Suppressor macrophage treated with lipopolysaccharide for 1 hour (primary cell): ENCODE measurements at places on chromosomes 5 and 9.

GRCh38 chr5:82540301-82540700 lies 262.1 kb upstream of the RPS23 start:
- DNase-seq: no peak

- DNase-seq: no peak
These were observed 152.1 kb downstream of the GNA14 start for GRCh38 chr9:77495834-77496671.

GRCh38 chr5:93819668-93820067 lies 78.3 kb upstream of the POU5F2 start:
- no peak for DNase-seq

DNA sequence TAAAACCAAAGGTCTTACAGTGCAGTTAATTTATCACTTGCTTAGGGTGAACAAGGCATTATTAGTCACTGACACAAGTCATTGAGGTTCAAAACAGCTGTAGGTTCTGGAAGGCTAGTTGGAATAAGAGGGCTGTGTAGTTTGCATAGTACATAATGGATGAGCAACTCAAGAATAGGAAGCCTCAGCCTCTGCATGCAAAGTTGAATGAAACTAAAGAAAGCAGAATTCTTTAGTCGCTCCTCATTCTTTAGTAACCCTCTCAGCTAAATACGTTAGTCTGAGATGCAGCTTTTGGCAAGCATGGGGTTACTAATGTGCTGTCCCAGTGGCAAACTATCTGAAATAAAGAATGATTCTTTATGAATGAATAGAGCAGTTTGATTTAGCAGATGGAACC lies 74.2 kb downstream of the ADGRV1 start:
- no peak for DNase-seq

GRCh38 chr9:37693260-37693659 lies 42.5 kb downstream of the FRMPD1 start:
- DNase-seq: no peak

GRCh38 chr9:19940811-19941535 lies 152.1 kb upstream of the SLC24A2 start:
- no peak for DNase-seq

- DNase-seq: no peak
These were observed 198.7 kb downstream of the HSPA4 start for GRCh38 chr5:133250527-133250926.

- DNase-seq: no peak
These were observed 450.5 kb upstream of the CDH10 start for GRCh38 chr5:25095261-25095660.

- DNase-seq: no peak
These were observed 104.6 kb downstream of the ENC1 start for GRCh38 chr5:74535926-74536325.

- DNase-seq: no peak
These were observed 112.6 kb downstream of the CACNA1B start for GRCh38 chr9:137989999-137990715.

DNA sequence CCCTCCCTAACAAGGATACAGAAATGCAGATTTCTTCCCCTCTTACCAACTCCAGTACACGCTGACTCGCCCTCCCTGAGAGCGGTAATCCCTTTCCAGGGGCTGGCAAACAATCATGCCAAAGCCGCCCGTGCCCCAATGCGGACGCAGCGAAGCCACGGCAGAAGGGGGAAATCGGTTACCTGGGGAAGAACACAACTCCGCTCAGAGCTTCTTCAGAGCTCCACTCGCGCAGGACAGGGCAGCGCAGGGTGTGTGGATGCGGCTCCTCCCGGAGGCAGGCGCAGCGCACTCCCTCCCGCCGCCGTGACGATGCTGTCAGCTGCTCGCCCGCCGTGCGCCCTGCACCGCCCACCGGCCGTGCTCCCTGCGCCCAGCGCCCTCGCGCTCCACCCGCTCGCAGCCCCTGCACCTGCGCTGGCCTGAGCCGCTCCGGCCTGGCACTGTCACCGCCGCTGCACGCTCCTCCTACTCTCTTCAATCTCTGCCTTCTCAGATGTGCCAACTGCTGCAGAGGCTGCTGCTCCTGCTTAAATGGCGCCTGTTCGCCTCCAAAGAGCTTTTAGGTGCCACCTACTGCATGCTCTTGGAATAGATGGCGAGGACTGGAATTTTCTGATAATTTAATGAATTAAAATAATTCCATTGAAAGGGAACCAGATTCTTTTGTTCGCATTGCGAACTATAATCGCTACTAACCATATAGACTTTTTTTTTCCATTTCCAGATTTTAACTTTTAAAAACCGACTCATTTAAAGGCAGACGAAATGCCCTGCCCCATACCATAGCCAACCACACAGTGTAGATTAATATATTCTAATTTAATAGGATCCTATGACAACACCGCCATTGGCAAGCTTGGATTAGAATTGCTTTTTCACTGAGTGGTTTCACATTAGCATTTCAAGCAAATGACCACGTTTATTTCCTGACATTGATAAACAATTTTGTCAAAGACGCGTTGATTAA lies at the start of gene DIRAS2:
TSS of gene DIRAS2 (minus strand) at position 255 of the 970 bp plus-strand sequence. CDS start 28,997 bp downstream, outside the sequence.
- peak; percentile 79 for DNase-seq

GRCh38 chr5:17713301-17713700 lies 79.0 kb downstream of the TAF11L14 start:
- no peak for DNase-seq

GRCh38 chr5:10335711-10336470 lies 17.6 kb upstream of the MARCHF6 start:
- DNase-seq: no peak

- no peak for DNase-seq
These were observed 43.0 kb upstream of the SLC46A2 start for GRCh38 chr9:112933696-112934095.

- no peak for DNase-seq
These were observed 13.6 kb upstream of the CLK4 start for GRCh38 chr5:178640331-178641045.

DNA sequence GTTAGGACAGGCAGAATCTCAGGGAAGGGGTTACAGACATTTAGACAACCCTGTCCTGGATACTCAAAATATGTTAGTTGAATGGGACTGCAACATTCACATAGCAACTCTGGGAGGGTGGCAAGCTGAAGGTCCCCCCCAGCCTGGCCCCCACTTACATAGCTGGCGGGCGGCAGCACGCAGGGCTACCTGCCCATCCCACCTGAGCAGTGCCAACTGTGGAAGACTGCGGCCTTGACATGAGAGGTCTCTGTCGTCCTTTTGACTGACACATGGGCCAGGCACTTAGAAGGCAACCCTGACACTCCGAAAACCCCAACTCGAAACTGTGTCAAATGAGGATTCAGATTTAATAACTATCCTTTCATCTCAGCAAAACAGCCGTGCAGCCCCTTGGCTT lies 16.5 kb downstream of the PAX5 start:
- no peak for DNase-seq

GRCh38 chr9:93129286-93129685 lies 4.8 kb downstream of the NINJ1 start:
- DNase-seq: no peak

DNA sequence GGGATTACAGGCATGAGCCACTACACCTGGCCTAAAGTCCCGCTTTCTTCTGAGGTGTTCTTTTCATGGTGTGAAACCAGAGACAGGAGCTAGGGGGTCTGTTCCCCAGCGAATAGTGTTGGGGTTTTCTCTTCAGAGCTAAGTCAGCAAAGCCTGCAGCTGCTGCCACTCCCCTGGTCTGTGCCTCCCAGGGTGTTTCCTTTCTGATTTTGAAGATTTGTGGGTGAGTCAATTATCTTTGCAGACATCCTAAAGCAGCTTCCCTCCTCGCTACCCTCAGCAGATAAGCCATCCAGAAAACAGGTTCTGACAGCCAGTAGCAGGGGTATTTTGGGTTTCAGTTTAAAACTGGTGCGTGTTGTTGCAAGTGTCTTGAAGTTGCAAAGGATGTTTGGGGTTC lies 72.0 kb upstream of the IQGAP2 start:
- no peak for DNase-seq

GRCh38 chr5:56232538-56232937 lies 592 bp downstream of the ANKRD55 start:
- peak; percentile 13 for DNase-seq

DNA sequence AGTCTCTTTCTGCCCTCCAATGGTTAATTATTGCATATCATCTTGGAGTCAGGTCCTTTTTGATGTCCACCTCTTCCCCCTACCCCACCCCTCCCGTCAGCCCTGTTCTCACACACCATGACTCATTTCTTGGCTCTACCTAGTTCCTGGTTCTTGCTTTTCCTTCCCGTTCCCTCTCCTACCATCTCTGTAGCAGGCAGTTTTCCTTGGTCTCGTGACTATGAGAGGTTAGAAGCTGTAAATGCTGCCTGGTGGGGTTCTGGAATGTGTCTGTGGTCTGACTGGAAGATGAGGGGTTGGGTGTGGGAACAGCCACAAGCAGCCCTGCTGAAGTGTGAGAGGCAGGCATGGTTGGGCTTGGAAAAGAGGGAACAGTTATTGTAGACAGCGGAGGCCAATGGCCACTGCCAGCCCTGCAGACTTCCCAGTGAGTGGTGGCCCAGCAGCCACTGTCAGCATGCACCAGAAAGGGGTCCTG lies 18.2 kb downstream of the SLC22A5 start:
- peak; percentile 85 for DNase-seq

DNA sequence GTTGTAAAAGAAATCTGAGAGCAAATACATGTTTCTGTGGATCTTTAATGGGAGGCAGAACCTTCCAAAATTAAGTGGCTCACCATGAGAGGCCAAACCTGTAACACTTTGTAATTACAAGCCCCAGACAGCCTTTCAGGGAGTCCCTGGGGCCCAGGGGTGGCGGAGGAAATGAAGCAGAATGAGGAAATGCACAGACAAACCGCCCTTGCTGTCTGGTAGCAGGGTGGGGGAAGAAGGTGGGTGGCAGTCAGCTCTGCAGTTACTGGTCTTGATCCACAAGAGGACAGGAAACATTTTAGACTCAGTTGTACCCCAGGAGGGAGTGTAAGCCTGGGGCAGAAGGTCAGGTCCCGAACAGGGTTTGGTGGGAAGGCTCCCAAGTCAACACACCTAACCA lies 6.5 kb downstream of the ARL14EPL start:
- peak; percentile 51 for DNase-seq

DNA sequence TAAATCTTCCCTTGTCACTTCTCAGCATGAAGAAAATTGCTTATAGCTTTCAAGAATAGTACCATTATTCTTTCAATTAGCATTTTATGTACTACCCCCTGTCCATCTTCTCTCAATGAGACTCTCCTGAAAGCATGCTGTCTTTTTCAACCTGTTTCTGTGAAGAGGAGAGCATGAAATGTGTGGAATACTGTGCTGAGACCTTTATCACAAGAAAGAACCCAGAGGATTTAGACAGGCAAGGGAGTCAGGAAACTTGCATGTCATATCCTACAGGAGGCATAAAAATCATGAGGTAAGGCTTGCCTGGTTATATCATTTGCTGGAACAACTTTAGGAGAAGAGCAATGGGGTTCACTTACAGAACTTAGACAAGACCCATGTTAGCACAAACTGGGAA lies 56.7 kb upstream of the LPAR1 start:
- DNase-seq: no peak

GRCh38 chr9:70111641-70112236 lies 68.1 kb downstream of the MAMDC2 start:
- DNase-seq: no peak

DNA sequence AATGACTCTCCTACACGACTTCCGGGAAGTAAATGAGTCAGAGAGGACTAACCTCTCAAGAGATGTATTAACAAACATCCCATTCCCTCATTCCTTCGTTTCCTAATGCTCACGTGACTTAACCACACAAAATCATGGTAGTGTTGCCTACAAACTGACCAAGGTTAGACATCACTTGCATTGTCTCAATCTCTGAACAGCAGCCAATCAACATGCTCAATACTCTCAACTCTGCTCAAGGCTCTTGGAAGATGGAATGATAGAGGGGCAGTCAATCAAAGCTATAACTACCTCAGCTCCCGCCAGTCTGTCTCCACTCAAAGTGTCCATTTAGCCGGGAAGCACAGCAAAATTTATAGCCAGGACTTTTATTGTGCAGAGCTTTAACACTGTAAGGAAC lies 143.8 kb upstream of the PIK3R1 start:
- no peak for DNase-seq

DNA sequence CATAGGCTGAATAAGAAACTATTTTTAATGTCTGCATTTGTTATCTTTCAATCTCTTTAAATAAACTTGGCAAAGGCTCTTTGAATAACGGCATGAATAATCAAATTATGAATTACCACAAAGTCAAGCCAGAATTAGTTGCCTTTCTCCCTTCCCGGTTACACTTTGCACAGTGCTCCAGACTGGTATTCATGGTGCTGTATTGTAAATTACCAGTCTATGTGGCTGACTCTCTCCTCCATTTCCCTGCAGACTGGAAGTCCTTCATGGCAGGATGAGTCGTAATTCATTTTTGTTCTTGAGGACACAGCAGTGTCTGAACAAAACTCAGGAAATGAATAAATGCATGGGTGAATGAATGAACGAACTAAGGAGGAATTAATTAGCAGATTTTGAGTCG lies 142.9 kb downstream of the GNA14 start:
- no peak for DNase-seq

DNA sequence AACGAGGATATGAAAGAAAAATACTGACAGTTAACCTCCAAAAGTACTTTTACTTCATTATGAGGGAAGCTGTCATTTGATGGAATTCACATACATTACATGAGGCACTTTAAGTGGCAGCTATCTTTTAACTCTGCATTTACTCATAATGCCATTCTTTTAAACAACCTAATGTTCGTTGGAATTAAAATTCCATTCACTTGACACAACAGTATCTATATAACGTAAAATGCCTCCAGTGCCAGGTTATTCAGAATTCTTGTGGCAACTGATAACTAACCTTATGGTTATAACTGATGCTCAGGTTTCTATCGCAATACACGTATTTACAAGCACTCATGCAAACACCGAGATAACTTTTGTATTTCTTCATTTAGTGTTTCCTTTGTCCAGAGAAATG lies 376.9 kb upstream of the GRAMD2B start:
- DNase-seq: no peak

DNA sequence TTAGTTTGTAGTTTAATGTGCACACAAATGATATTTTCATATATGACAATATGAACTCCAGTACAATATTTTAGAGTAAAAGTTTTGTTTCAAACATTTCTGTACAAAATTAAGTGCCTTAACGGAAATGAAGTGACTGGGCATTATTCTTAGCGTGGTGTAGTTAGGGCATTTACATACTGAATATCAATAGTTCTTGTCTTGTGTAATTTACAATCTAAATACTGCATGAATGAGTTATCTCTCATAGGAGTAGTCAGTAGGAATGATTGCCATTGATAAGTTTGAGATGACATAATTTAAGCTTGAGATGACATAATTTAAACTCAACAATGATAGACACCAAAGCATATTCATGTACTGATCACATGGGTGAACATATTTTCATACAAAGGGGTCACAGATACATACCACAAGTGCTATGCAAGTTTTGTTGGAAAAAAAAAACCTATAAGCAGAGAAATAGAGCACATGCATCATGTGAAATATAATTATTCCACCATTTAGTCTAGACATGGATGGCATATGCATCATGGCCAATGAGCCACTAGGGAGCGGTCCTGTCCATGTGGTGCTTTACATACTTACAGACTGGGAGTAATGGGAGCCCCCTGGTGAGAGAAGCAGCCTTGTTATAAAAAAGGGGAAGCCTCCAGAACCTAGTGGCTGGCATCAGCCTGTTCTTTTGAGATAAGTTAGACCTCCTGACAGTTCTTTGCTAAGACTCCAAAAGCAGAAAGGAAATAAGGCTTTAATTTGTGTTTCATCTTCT lies 1523.9 kb downstream of the MAT2B start:
- peak; percentile 80 for DNase-seq
